ENCODE measurements at places on chromosomes 2 and 18. TPM values are rescaled to one million over a fixed set of nuclear protein-coding genes. Genes with fewer than 3 reads are reported as not detected.

The ALPP gene
- not detected for total RNA-seq

The AQP12A gene
- total RNA-seq: not detected

The FSHR gene
- not detected for total RNA-seq

The EPB41L3 gene
- total RNA-seq: 37.0 TPM

The KIAA2012 gene
- total RNA-seq: under 0.01 TPM

The EGR4 gene
- under 0.01 TPM for total RNA-seq

The LYG2 gene
- not detected for total RNA-seq

The CSRNP3 gene
- total RNA-seq: 0.66 TPM

The PDIA6 gene
- total RNA-seq: 275 TPM

The TTN gene
- 0.33 TPM for total RNA-seq

The KCNG2 gene
- total RNA-seq: 6.4 TPM

The LRRTM1 gene
- not detected for total RNA-seq

The HAAO gene
- 2.8 TPM for total RNA-seq

The FAP gene
- 96.1 TPM for total RNA-seq

The CENPO gene
- total RNA-seq: 9.1 TPM

The NEU2 gene
- total RNA-seq: not detected

The RRM2 gene
- total RNA-seq: 1.5 TPM

The BBS5 gene
- total RNA-seq: 7.1 TPM

The PTPRN gene
- total RNA-seq: 3.5 TPM

The TRIM43 gene
- not detected for total RNA-seq

The EML6 gene
- 1.3 TPM for total RNA-seq

The TBR1 gene
- total RNA-seq: not detected

The DSC2 gene
- under 0.01 TPM for total RNA-seq

The GREB1 gene
- total RNA-seq: 0.51 TPM

Measured in fibroblast of lung (primary cell).